ENCODE measurements at places on chromosomes 7 and 10.

DNA sequence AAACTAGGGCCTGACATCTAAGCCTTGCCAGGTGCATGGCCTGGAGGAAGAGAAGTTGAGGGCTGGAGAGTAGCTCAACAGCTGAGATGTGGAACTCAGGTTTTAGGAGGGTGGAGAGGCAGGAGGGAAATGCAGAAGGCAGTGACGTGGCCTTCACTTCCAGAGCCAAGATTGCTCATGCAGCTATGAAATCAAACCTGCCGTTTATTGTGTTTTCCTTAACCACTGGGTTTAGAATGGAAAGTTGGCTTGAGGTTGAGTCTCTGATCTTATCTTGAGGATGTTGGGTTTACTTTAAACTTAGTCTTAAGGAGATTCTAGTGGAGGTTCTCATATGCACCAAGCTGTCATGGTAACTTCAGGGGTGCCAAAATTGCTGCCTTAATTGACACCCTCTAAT lies 178.6 kb downstream of the SORCS3 start:
- H3K4me1 ChIP-seq, result no peaks in the 10 kb centered on the region
- no peaks in the 10 kb centered on the region for H3K27me3 ChIP-seq
- DNase-seq, result no peak
- no peaks in the 10 kb centered on the region for H3K36me3 ChIP-seq

GRCh38 chr10:99975942-99976809 lies 33.6 kb downstream of the DNMBP start:
- H3K4me1 ChIP-seq, result no peaks in the 10 kb centered on the region
- DNase-seq, result no peak
- no peaks in the 10 kb centered on the region for H3K36me3 ChIP-seq
- no peak overlapping the region for H3K4me3 ChIP-seq

DNA sequence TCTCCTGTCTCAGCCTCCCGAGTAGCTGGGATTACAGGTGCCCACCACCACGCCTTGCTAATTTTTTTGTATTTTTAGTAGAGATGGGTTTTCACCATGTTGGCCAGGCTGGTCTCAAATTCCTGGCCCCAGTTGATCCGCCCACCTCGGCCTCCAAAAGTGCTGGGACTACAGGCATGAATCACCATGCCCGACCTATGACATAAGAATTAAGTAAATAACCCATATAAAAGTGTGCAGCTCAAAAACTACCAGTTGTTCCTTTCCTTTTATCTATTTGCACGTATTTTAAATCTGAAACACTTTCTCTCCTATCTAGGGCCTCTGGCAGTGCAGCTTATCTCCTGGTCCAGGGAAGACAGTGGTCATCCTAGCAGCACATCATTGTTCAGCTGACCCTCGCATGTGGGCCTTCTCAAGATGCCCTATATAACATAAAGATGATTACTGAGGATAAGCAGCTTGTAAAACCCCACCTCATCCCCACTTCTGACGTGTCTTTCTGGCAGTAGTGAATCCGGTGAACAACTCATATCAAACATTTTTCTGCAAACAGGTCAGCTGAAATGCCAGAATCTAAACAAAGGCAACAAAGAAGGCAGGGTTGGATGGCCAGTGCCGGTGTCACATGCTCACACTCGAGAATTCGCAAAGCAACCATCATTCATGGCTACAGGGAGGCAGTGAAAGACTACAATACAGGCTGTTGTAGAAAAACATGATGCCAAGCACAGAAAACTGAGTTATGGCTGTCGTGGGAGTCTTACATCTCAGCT lies 36.0 kb upstream of the KCNIP2 start:
- no peaks in the 10 kb centered on the region for H3K27me3 ChIP-seq
- no peak overlapping the region for H3K4me3 ChIP-seq
- no peak for DNase-seq
- peaks cover 3% of the 10 kb centered on the region for H3K36me3 ChIP-seq
- H3K27ac ChIP-seq, result no peak overlapping the region

DNA sequence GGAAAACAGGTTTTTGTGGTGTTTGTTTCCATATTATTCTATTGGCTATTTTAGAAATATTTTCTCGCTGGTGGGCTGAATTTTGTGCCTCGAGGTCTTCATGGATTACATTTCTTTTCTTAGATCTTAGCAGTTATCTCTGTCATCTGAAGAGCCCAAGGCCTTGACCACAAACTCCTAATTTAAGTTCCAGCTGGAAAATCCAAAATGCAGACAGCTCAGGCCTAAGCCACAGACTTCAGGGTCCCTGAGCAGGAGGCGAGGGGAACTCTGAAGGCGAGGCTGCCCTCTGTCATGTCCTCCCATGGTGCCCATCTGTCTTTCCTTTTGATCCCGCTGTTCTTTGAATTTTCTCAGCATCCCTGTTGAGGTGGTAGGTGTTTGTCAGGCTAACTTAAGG lies 14.3 kb downstream of the DENND10 start:
- no peaks in the 10 kb centered on the region for H3K27me3 ChIP-seq
- no peak overlapping the region for H3K27ac ChIP-seq
- H3K4me3 ChIP-seq, result no peak overlapping the region
- peaks cover 56% of the 10 kb centered on the region for H3K36me3 ChIP-seq
- no peak for DNase-seq
- peaks cover 5% of the 10 kb centered on the region for H3K4me1 ChIP-seq

- H3K27me3 ChIP-seq, result peaks cover 6% of the 10 kb centered on the region
- peaks cover 14% of the 10 kb centered on the region for H3K36me3 ChIP-seq
- peak; percentile 71 for DNase-seq
- H3K4me3 ChIP-seq, result no peak overlapping the region
- peak overlapping the region; percentile 67 for H3K27ac ChIP-seq
- H3K4me1 ChIP-seq, result peaks cover 22% of the 10 kb centered on the region
These were observed 11.9 kb upstream of the LRRC27 start for GRCh38 chr10:132319853-132320653.

DNA sequence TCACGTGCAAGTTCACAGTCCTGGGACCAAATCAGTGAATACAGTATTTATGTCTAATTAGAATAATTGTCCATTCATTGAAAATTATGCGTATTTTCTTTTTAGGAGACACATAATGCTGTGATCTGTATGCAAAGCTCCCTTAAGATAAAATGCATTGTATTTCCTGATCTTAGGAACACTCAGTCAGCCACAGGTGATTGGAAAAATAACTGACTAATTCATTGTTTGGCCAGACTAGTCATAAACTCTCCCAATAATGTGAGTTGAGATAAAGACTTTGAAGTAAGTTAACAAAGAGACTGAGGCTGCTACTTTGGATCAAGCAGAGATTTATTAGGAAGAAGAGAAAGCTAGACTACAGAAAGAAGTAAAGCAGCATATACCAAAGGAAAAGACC lies 182.2 kb downstream of the GNAI1 start:
- DNase-seq, result no peak
- H3K4me1 ChIP-seq, result peaks cover 4% of the 10 kb centered on the region
- no peak overlapping the region for H3K4me3 ChIP-seq
- H3K27me3 ChIP-seq, result no peaks in the 10 kb centered on the region

- no peak overlapping the region for H3K4me3 ChIP-seq
- H3K27me3 ChIP-seq, result no peaks in the 10 kb centered on the region
- DNase-seq, result no peak
- no peaks in the 10 kb centered on the region for H3K4me1 ChIP-seq
- no peak overlapping the region for H3K27ac ChIP-seq
These were observed 23.4 kb upstream of the MGAM2 start for GRCh38 chr7:142088022-142088714.

DNA sequence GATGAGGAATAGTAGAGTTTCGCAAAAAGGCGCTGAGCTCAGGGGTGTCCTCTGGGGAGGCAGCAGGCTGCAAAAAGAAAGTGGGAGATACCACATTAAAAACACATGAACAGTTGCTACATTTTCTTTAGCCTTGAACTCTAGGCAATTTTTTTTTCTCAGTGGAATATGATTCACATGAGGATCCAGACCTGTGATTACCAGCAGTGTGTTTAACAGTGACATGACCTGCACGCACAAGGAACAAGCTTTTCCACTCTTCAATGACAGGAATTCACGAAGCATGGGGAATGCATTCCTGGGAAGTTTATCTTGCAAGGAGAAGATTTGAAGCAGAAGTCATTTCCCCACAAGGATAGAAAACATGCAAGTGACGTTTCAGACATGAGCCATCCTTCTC lies 161.6 kb downstream of the ITGA8 start:
- H3K4me3 ChIP-seq, result no peak overlapping the region
- H3K27me3 ChIP-seq, result no peaks in the 10 kb centered on the region
- H3K36me3 ChIP-seq, result no peaks in the 10 kb centered on the region
- H3K4me1 ChIP-seq, result no peaks in the 10 kb centered on the region
- DNase-seq, result no peak

GRCh38 chr7:157908006-157908782 lies 571.4 kb downstream of the DNAJB6 start:
- H3K36me3 ChIP-seq, result no peaks in the 10 kb centered on the region
- H3K27ac ChIP-seq, result peak overlapping the region; percentile 19
- DNase-seq, result no peak
- H3K4me3 ChIP-seq, result no peak overlapping the region

- H3K27me3 ChIP-seq, result peaks cover 3% of the 10 kb centered on the region
- no peak for DNase-seq
- H3K4me3 ChIP-seq, result no peak overlapping the region
- no peaks in the 10 kb centered on the region for H3K4me1 ChIP-seq
These were observed 40.5 kb upstream of the CREB5 start for GRCh38 chr7:28371846-28372245.

- peak within 1 kb of the TSS; percentile 97 for H3K4me3 ChIP-seq
- H3K36me3 ChIP-seq, result no peaks in the 10 kb centered on the region
- peaks cover 10% of the 10 kb centered on the region for H3K4me1 ChIP-seq
- peak within 1 kb of the TSS; percentile 97 for H3K27ac ChIP-seq
- H3K27me3 ChIP-seq, result peaks cover 26% of the 10 kb centered on the region
- DNase-seq, result peak; percentile 62
These were observed at the start of gene MARVELD1 for GRCh38 chr10:97713339-97713825. MARVELD1 (plus strand) TSS chr10:97713730; CDS start chr10:97713877, 147 bp downstream.

- H3K27ac ChIP-seq, result no peak overlapping the region
- no peak for DNase-seq
- no peaks in the 10 kb centered on the region for H3K36me3 ChIP-seq
- peaks cover 1% of the 10 kb centered on the region for H3K27me3 ChIP-seq
- no peak overlapping the region for H3K4me3 ChIP-seq
These were observed 164.5 kb upstream of the SMIM30 start for GRCh38 chr7:113282875-113283274.

- peak; percentile 81 for DNase-seq
- no peaks in the 10 kb centered on the region for H3K27me3 ChIP-seq
- H3K4me3 ChIP-seq, result no peak overlapping the region
These were observed 521.7 kb downstream of the ADRA2A start for GRCh38 chr10:111598433-111599059.

GRCh38 chr10:88781206-88781605 lies 21.3 kb upstream of the LIPM start:
- H3K4me3 ChIP-seq, result no peak overlapping the region
- no peaks in the 10 kb centered on the region for H3K36me3 ChIP-seq

- peaks cover 7% of the 10 kb centered on the region for H3K27me3 ChIP-seq
- H3K27ac ChIP-seq, result peak overlapping the region; percentile 58
- H3K36me3 ChIP-seq, result no peaks in the 10 kb centered on the region
- H3K4me1 ChIP-seq, result peaks cover 16% of the 10 kb centered on the region
These were observed 36.8 kb downstream of the LRRC72 start for GRCh38 chr7:16563281-16564022.

DNA sequence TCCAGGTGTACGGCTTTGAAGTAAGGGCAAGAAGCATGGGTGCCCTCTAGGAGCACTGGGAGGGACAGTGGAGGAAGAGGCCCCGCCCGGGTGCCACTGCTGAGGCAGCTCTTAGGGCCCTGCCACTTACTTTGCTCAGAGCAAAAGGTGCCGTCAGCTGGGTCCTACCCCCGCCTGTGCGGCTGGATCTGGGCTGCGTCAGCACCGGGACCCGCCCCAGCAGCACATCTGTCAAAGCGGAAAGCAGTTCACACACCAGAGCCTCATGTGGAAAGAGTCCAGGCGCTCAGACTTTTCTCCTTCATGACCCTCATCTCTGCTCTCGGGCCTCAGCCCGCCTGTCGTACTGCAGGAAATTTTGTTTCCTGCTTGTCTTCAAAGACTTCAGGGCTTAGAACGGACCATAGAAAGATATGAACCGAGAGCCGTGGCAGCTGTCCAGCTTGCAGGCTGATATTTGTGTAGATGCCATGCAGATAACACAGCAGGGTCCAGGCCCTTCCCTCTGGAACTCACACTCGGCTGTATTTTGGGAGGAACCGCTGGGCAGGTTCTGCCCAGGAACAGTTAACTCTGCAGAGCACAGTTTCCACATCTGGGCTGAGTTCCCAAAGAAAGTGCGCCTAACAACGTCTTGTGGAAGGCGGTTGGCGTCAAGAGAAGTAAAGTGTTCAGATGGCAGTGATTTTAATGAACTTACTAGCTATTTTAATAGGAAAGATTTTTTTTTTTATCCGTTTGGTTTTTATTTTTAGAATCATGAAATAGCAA lies 44.3 kb upstream of the PRKAR1B start:
- no peak overlapping the region for H3K27ac ChIP-seq
- H3K4me3 ChIP-seq, result no peak overlapping the region
- no peaks in the 10 kb centered on the region for H3K27me3 ChIP-seq
- DNase-seq, result no peak

DNA sequence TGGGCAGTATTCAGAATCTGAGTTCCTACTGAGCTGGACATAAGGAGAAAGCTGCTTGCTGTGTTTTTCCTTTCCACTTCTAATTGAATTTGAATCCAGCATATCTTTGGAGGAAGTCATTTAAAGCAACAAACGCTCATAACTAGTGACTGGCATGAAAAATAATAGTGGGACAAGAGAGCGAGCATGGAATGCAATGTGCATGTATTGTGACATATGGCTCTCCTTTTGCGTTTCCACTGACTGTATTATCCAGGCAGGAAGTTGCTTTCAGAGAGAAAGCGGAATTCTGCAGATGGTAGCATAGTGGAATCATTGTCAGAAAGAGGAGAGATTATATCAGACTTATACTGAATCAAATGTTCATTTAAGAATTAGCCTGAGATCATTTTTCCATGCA lies 368.6 kb downstream of the REEP3 start:
- H3K4me3 ChIP-seq, result no peak overlapping the region
- no peaks in the 10 kb centered on the region for H3K4me1 ChIP-seq
- no peak overlapping the region for H3K27ac ChIP-seq
- no peak for DNase-seq

- DNase-seq, result no peak
- no peaks in the 10 kb centered on the region for H3K4me1 ChIP-seq
- H3K36me3 ChIP-seq, result no peaks in the 10 kb centered on the region
- H3K27ac ChIP-seq, result no peak overlapping the region
- no peaks in the 10 kb centered on the region for H3K27me3 ChIP-seq
These were observed 63.9 kb downstream of the PPP1R9A start for GRCh38 chr7:94971051-94971867.

GRCh38 chr7:32890793-32891042 lies 842 bp downstream of the KBTBD2 start:
- peak overlapping the region; percentile 98 for H3K27ac ChIP-seq
- no peak for DNase-seq
- peaks cover 2% of the 10 kb centered on the region for H3K27me3 ChIP-seq
- peaks cover 58% of the 10 kb centered on the region for H3K4me1 ChIP-seq
- H3K4me3 ChIP-seq, result peak overlapping the region; percentile 84

DNA sequence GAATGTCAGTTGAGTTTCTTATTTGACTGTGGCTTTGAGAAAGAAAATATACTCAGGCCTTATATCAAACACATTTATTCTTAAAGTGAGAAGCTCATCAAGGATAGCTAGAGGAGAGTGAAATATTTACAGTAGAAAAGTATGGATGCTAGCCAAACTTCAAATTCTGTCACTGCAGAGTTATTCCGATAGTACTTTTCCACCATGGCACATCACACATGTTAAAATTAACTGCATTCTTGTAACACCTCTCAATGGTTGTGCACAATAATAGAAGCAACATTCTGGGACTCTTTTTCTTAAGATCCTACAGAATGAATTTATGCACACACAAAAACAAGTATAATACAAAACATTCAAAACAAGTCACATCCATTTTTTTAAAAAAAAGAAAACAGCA lies 4.5 kb downstream of the PPP1R3C start:
- H3K27me3 ChIP-seq, result peaks cover 30% of the 10 kb centered on the region
- peaks cover 3% of the 10 kb centered on the region for H3K4me1 ChIP-seq
- no peak overlapping the region for H3K4me3 ChIP-seq
- H3K27ac ChIP-seq, result no peak overlapping the region
- DNase-seq, result no peak

Measured in activated CD4-positive, alpha-beta T cell treated with anti-CD3 and anti-CD28 coated beads, Interleukin-2, amount 10 ng/mL, durations not matched to agents 24 days and 14 days (primary cell).